Left renal cortex interstitium (tissue), 4 donors: ENCODE measurements at places on chromosomes 1 and 21.

DNA sequence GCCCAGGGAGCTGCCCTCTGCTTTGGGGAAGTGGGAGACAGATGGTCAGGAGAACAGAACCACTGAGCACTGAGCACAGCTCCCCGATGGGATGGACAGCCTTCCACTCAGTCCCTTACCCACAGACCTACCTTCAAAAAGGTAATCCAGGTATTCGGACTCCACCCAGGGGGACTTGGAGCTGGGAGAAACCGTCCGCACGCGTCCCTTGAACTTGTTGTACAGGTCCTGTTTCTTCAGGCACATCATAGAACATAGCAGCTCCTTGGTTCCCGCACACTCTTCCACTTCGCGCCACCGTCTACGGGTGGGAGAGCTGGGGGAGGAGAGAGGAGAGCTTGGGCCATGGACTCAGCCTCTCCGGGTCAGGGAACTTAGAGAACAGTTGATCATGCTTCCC is 17.8 kb downstream of the IFNLR1 start:
- DNase-seq, result no peak

GRCh38 chr21:23664193-23664694 is 1943.0 kb downstream of the MRPL39 start:
- no peak for DNase-seq

DNA sequence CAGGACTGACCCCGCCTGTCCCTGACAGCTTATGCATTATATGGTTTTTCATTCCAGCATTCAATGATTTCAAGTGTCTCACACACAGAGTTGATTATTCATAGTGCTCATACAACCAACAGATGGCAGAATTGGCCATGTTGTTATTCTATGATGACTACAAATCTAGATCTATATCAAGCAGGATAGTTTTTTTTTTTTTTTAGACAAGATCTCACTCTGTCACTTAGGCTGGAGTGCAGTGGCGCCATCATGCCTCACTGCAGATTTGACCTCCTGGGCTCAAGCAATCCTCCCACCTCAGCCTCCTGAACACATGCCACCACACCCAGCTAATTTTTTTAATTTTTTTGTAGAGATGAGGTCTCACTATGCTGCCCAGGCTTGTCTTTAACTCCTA is 40.1 kb upstream of the LRRC8D start:
- no peak for DNase-seq

DNA sequence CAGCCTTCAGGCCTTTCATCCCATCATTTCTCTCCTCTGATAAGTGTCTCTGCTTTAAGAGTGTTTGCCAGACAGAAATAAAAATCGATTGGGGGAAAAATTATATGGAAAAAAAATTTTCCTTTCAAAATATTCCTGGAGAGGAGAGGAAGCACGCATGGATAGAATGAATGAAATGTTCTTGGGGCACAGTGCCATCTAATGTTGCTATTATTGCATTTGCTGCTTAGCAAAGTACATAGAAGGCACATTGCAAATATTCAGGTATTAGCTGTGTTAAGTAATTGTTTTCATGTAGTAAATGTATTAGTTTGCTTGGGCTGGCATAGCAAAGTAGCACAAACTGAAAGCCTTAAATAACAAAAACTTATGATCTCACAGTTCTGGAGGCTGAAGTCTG is 18.1 kb downstream of the B3GALT5 start:
- DNase-seq, result no peak

- DNase-seq, result no peak
These were observed 5.7 kb downstream of the WNT4 start for GRCh38 chr1:22137004-22137720.

DNA sequence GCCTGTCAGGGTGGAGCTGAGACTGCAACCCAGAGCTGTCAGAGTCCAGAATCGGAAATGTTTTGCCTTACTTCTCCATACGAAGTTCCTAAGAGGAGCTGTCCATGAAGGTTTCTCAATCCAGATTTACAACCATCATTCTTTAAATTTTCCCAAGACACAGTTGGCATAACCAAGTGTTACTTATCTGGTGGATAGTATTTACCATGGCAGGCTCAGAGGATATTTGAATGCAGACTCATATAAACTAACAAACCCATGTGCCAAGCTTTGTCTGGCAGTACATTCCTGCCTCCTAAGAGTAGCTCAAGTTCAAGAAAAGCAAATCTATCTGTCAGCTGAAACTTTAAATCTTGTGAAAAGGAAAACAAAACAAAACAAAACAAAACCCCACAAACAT is 267.9 kb downstream of the ZNF326 start:
- no peak for DNase-seq

GRCh38 chr1:232893481-232894313 is 56.7 kb upstream of the NTPCR start:
- DNase-seq, result no peak

DNA sequence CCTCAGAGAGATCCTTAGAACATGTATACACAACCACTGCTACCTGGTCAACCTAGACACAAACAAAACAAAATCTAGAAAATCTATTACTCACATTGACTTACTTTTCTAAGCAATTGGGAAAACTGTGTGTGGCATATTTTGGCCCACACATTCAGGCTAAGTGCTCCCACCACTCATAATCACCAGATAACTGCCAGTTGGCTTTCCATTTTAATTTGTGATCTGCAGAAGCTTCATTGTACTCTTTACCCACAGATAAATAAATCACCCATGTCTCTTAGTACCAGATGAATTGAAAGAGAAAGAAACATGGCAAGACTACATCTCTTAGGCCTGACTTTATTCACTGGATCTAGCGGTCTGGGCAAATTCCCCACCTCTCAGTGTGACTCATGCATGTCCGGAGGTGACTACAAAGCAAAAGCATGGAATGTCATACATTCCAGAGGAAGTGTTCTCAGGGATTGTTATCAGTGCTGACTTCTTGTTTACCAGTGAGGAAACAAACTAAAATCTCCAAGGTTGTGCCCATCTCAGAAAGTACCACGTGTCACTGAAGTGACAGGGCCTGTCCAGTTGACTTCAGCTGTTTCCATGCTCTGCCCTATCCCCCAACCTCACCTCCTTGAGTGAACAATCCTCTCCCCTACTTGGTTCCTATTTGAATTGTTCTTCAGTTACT is 52.4 kb upstream of the BCL10 start:
- no peak for DNase-seq

DNA sequence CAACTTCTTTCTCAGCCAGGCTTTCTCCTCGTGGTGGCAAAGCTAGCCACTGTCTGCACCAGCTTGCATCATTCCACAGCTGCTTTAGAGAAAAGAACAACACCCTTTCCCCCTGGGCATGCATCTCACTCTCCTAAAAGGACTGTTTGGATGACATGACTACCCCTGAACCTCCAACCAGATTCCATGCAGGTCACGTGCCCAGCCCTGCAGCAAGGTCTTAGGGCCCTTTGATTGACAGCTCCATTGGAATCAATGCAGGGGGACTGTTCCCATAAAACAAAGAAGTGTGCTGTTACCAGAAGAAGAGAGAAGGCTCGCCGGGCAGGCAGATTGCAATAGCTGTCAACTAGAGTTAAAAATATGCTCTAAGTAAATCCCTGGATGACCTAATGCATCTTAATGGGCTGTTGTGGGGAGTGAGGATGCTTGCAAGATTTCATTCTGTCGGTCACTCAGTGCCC is 24.4 kb downstream of the KCNA2 start:
- no peak for DNase-seq

DNA sequence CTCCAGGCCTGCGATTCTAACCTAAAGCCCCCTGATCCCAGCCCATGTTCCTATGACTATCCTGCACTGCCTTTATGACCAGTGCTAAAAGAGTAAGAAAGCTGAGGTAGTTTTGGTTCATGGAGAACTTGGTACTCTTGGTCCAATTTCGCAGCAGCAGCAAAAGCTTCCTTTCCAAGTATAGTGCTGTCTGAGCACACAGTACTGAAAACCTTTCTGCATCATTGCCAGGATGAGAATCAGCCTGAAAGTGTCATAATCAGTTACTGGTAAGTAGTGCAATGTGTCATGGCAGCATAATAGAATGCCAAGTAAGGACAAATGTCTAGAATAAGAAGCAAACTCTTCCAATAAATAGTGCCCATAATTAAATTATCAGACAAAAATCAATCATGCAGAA is 889.6 kb upstream of the ADGRL4 start:
- DNase-seq, result no peak

DNA sequence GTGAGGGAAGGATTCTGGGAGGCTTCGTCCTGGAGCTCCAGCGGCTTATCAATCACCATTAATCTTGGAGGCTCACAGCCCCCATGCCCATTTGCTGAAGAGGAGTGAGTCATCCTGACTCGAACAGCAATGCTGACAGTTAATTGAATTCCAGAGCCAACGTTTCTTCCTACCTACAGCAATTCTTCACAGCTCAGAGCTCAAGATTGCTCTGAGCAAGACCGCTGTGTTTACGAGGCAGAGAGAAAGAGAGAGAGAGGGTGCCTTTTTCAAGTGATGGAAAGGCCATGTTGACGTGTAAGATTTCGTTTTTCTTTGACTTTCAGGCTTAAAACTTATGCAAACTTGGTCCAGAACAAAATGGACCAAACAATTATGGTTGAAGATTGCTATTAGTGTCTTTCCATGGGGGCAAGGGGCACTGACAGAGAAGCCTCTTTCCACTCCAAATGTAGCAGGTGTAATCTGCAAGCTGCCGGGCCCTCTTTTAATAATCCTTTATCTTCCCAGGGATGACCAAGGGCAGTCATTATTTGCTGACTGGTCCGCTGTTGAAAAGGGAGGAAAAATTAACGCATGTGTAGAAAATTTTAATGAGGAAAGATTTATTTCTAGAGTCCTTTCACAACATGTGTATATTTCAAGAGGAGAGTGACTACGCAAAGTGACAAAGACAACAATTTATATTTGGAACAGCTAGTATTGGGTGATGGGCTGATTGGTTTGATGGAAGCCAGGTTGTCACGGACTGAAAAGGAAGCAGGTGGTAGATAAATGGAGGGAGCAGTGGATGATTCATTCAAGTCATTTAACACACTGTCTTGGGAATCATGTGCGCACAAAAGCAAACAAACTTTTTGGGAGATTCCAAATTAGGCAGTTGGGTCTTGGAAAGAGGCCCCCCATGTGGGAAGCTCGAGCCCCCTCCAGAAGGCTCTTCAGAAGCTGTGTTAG is 136.1 kb upstream of the IRF2BP2 start:
- no peak for DNase-seq

DNA sequence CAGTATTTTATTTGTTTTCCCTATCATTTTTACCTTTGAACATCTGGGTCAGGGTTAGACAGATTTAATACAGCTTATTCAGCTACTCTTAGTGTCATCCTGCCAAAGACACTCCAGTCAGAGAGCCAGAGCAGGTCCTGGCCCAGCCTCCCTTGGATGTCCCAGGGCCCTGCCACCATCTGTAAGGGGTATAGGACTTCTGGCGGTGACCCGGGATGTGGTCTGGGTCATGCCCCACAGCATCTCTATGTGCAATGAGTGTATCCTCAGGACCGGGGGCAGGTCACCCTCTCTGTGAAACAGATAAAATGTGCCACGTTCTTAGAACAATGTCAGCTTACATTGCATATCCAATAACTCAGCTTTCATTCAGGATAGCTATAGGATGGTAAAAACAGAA is 37.8 kb upstream of the PRSS38 start:
- DNase-seq, result no peak

DNA sequence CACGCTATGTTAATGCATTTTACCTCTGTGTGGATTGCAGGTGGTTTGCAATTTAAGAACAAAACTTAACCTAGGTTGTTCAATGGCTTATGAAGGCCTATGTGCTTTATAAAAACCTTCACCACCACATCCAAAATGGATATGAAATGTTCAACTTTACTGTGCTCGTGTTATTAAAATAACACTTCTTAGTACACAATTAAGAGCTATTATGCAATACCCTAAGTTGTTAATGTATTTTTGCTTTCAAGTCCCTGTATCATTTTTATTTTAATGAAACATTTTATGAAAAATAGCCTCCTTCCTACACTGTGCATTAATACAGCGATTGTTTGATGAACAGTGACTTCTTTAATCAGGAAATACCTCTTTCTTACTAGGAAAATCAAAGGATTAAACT is 12.0 kb downstream of the NCAM2 start:
- DNase-seq, result no peak

DNA sequence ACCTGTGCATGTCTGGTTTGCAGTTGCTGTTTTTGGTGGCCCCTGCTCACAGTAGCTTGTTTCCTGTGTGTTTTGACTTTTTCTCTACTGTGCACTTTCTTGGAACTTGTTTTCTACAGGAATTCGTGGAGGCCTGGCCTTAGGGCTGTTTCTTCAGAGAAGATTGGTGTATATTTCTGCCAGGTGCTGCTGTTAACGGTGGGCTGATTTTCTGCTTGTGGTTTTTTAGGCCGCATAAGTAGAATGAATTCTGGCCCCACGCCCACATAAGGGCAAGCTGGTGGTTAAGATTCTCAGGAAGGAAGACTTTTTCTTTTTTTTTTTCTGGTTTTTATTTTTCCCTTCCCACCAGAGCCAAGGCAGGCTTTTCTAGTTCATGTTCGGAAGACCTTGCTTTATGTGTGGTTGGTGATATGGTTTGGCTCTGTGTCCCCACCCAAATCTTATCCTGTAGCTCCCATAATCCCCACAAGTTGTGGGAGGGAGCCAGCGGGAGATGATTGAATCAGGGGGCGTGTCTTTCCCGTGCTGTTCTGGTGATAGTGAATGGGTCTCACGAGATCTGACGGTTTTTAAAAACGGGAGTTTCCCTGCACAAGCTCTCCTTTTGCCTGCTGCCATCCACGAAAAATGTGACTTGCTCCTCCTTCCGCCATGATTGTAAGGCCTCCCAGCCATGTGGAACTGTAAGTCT is 71.5 kb upstream of the DISP3 start:
- no peak for DNase-seq

DNA sequence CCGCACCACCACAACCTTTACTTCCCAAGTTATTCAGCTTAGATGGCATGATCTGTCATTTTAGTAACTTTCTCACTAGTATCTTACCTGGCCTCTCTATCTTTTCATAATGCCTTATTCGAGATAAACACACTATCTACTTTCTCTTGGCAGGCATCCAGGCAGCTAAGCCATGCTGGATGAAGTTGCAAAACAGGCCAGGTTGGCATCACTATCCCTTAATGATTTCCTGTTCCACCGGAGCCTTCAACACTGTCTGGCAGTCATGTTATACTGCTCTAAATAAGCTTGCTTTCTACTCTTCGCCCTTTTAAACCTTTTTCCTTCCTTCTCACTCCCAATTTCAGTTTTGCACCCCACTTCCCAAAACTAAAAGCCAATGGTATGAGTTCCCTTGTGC is 12.0 kb upstream of the KCNH1 start:
- no peak for DNase-seq

GRCh38 chr1:36605942-36606640 is 123.4 kb upstream of the CSF3R start:
- DNase-seq, result no peak
